Fibroblast of skin of left biceps (primary cell): ENCODE measurements at places on chromosomes 3 and 15.

- no peak for DNase-seq
These were observed 4.6 kb downstream of the SEMA7A start for GRCh38 chr15:74428970-74429780.

GRCh38 chr15:57418635-57419034 lies 42.3 kb downstream of the CGNL1 start:
- no peak for DNase-seq

DNA sequence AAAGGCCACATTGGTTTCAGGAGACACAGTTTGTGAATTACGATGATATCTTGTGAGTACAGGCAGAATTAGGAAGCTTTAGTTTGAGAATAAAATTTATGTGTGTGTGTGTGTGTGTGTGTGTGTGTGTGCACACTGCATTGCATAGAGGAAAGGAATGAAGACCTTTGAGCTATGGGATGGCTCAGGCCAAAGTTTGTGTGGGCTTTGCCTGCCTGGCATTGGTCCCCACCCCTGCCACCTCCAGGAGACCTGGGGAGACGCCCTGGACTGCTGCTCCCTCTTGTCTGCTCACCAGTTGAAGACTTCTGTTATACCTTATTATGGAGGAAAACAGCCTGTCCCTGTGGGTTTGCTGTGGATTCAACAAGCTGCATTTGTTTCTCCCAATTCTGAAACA lies 37.2 kb downstream of the TIGIT start:
- DNase-seq, result no peak

DNA sequence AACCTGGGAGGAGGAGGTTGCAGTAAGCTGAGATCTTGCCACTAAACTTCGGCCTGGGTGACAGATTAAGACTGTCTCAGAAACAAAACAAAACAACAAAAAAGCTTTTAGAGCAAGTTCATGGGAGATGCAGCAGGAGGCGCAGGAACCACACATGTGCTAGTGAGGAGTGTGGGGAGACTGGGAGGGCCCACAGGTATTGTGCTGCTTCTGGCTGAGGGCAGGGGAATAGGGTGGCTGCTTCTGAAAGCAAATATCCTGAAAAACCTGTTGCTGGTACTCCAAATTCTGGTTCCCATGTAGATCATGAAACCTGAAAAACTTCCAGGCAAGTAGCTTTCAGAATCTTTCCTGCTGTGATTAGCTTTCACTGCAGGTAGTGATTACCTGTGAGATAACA lies 22.1 kb downstream of the TYRO3 start:
- no peak for DNase-seq

DNA sequence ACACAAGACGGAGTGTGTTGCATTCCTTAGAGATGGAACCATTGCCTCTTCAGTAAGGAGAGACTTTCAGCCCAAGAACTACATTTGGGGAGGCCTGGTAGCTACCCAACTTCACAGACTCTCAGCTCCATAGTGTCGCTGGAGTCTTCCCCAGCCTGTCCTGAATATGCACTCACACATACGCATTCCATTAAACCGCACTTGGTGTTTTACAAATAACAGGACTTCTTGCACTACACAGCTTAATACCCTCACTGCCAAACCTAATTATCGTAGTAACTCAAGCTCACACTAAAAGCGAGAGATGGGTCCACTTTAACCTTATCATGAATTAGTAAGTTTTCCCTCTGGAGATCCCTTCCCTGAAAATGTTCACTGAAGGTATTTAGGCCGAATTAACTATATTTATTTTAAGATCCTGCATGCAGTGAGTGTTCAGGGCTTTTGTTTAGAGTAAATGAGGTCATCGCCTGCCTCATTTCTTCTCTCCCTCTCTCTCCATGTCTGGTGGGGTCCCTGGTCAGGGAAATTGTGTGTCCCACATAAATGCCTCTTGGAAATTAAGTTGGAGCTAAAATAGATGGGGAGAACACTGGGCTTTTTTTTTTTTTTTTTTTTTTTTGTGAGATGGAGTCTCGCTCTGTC lies 171.9 kb downstream of the FAM43A start:
- DNase-seq, result no peak

DNA sequence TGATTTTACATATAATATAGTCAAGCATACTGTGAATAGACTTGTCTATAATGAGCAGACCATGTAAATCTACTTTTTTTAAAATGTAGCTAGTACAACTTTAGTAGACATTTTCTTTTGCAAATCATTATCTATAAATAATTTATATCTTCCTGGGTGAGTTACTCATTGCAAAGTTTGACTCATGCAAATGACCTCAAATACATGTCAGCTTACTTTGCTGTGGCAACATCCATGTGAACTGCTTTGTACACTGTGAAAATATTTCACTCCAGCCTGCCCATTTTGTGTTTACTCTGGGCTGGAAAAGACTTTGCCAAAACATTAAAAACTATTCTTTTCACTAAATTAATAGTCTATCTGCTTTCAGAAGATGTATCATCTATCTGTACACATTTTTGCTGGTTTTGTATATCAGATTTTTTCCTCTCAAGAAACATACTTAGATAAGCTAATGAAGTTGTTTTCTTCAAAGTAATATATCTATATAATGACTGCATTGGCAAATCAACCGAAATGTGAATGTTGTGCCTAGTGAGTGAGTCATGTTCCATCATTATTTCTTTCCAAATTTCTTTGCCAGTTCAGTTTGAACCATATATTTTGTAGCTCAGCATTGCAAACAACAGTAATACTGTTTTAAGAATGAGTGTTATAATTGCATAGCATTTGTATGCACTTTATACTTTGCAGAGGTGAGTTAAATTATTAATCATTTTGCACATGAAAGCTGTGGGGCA lies 26.5 kb downstream of the IGSF10 start:
- DNase-seq, result peak; percentile 60

DNA sequence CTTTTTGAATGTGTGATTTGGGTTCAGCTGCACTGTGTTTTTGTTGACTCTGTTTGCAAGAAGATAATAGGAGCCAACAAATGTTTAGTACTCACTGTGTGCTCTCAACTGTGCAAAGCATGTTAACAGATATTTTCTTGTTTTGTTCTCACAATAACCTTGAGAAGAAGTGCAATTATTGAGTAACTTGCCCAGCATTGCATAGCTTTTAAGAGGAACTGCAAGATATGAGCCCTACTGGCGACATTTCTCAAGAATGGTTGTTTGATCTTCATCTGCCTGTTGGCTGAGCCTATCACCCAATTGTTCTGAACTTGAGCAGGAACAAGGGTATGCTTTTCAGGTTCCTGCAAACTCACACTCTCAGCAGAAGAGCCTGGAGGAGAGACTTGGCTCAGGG lies 43.4 kb upstream of the AGBL1 start:
- DNase-seq, result no peak

DNA sequence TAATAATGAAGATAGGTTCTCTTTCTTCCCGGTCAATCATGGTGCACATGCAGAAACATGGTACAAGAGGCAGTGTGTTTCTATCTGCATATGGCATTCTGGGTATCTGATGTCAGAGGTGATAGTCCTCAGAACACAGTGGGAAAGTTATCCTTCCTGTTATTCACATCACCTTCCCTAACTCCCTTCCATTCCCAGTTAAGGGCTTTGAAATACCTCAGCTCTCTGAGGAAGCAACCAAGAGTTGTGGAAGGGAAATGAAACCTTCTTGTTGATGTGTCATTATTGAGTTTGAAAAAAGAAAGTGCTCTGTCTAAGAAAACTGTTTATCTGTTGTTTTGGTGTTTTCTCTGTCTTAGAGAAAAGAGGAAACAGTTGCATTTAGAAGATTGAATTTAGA lies 21.9 kb upstream of the P2RY13 start:
- no peak for DNase-seq

DNA sequence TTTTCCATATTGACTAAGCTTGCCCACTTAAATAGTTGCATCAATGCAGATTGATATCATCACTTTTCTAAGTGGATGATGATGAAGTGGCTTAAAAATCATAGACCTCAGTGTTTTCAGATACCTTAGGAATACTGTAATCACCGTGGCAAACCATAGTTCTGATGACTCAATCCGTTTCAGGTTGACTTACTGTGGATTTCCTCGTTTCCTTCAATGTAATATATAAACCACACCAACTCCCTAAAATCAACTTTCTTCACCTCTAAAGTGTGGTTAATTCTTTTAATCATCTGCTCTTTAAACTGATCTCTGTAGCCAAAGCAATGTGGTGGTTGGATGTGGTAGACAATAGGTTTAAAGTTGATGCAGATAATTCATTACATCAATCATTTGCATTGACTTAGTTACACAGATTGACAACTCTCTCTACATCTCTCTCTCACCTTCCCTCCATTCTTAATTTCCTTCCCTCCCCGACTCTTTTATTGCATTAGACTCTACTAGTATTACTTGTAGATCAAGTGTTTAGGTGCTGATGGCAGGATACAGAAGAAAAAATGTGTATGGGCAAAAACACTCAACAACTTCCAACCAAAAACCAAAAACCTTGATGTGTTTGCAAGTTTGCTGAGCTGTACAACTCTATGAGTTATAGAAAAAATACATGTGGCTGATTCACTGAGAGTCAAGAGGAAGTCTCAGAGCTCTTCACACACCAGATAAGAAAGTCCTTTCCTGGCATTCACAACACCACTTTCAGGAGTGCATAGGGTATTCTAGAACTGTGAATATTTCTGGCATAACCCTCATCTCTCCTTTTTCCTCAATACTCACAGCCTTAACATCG lies 243.5 kb downstream of the NFKBIZ start:
- DNase-seq, result no peak

DNA sequence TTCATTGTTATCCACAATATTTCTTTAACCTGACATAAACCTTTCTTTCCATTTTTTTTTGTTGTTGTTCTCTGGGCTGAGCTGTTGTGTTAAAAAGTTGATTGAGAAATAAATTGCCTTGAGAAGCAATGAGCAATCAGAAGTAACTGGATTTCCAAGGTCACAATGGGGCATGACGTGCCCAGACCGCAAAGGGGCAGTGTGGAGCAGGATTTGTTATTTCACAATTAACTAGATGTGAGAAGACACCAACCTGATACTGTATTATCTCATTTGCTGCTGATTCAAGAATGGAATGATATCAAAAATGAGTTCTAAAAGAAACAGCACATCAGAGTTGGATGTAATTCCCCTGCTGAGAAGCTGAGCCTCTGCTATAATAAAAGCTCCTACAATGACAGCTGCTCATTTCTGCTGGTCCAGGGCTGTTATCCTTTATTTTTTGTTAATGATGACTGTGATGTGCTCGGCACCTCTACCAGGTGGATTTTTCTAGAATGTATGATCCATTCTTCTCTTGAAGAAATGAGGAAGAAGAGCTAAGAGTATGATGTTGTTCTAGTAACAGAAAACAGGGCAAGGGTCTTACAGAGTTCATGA lies 28.1 kb downstream of the CPNE4 start:
- no peak for DNase-seq

GRCh38 chr3:99666201-99666600 lies 27.8 kb downstream of the COL8A1 start:
- no peak for DNase-seq

DNA sequence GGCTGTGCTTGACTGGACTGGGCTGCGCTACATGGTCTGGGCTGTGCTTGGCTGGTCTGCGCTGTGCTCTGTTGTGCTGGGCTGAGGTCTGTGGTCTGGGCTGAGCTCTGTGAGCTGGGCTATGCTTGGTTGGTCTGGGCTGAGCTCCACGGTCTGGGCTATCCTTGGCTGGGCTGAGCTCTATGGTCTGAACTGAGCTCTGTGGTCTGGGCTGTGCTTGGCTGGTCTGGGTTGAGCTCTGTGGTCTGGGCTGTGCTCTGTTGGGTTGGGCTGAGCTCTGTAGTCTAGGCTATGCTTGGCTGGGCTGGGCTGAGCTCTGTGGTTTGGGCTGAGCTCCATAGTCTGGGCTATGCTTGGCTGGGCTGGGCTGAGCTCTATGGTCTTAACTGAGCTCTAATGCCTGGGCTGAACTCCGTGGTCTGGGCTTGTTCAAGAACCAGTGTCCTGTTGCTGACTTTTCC lies 92.0 kb downstream of the PLXNA1 start:
- peak; percentile 53 for DNase-seq

DNA sequence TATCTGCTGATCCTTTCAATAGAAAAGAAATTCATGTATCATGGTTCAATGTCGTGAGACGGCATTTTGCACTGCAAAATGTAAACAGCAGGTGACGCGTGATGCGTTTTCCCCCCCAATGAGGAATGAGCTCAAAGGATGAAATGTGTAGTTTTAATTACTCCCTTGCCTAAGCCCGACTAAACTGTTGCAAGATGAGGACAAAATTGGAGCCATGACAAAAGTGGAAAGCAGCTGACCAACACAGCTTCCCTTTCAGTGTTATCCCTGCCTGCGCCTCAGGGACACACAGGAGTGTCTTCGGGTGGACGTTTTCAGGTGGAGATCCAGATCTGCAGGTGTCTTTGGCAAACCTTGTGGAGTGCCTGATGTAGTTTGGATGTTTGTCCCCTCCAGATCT lies 92.0 kb downstream of the GABRG3 start:
- DNase-seq, result no peak

GRCh38 chr15:74025436-74025835 lies 30.9 kb downstream of the PML start:
- DNase-seq, result no peak

DNA sequence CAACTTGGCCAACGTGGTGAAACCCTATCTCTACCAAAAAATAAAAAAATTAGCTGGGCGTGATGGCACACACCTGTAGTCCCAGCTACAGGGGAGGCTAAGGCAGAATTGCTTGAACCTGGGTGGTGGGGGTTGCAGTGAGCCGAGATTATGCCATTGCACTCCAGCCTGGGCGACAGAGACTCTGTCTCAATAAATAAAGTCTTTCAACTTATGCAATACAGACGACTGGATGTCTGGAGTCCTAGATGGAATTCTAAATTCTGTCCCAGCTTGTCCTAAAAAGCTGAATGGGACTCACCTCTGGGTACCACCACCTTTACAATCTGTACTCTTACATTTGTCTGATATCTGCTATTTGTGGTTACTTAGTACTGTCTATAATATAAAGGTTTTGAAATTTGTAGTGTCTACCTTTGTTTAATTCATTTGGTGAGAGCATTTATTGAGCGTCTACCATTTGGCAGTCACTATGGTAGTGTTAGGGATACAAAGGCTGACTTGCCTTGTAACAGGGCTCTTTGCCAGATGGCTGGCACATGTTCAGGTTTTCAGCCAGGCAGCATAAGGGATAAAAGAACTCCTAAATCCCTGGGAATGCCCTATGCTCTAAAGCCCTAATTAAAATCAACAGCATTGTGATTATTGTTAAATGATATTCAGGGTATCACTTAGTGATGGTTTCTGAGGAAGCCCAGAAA lies 7.2 kb upstream of the ZNF609 start:
- DNase-seq, result no peak
